T-helper 2 cell (primary cell): ENCODE measurements at places on chromosomes 7 and 10.

GRCh38 chr7:1404898-1405548 is 54.2 kb downstream of the MICALL2 start:
- no peak for DNase-seq

DNA sequence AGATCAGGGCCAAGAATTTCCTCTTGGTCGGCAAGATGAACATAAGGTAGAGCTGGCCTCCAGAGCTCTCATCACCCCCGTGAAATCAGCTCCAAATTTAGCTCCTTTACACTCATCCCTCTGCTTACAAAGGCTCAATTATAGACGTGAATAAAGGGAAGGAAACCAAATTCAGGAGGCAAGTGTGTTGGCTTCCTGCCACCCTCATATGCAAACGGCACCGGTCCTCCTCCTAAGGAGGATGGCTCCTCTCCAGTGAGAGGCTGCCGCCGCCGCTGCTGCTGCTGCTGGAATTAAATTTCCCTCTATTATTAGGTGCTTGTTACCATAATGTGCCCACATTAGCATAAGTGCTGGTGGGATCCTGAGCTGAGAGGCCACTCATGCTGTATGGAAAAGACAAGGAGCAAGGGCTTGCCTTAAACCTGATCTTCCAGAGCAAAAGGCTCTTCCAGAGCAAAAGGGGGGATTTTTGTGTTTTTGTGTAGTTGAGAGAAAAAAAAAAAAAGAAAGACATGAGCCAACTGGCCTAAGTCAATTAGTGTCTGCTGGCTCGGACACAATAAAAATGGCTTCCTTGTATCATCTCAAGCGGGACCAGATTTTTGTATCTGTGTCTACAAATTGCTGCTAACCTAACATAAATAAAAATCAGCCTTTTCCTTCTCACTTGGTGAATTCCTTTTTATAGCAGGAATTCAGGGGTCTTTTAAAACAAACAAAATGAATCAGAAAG is 68.4 kb downstream of the CDHR3 start:
- no peak for DNase-seq

DNA sequence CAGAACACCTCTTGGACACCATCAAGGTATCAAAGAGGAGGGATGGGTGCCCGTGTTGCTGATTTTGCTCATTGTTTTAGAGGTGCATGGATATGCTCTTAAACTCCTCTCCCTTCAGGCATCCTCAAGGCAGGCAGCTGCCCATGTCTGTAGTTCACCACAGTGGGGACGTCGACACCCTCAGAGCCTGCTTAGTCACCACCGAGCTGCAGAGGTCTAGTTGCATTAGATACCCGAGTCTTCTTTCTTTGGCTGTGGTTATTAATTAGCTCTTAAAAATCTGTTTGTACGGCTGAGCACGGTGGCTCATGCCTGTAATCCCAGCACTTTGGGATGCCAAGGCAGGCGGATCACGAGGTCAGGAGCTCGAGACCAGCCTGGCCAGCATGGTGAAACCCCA is 24.7 kb upstream of the TSPAN13 start:
- no peak for DNase-seq

- DNase-seq: peak; percentile 97
Measured at GRCh38 chr10:71850743-71851464, at the start of gene PSAP. Gene PSAP, minus strand, starts transcription at chr10:71851251. Its CDS starts 30 bp downstream, at chr10:71851221.

DNA sequence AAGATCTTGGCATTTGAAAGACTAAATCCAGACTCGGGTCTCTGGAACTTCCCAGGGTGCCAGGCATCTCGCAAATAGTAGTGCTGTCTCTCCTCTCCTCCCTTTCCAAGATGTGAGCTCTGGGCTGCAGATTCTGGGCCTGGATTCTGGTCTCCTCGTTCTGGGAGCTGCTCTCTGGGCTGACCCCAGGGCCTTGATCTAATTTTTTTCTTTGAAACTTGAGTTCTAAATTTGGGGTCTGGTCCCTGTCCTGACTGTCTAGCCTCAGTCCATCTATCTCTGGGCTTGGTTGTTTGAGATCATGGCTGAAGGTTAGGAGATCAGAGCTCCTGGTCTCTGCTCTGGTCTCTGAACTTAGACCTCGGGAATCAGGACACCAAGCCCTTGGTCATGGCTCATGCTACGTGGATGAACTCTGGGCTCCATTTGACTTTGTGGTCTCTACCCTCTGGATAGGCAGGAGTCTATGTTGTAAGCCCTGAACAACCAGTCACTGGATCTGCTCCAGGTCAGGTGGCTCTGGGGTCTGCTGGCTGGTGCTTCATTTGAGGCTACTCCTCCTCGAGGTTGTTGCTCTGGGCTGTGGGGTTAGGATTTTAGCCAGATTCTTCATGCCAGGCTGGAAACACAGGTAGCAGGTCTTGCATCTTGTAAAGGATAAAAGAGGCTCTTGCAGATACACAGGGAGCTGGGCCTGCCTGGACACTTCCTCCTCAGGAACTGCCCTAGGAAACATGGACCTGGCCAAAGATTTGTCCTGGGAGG is 8.0 kb upstream of the MBL2 start:
- no peak for DNase-seq

- DNase-seq: no peak
Measured at GRCh38 chr10:69957886-69958555, 94.6 kb upstream of the MACROH2A2 start.

- no peak for DNase-seq
Measured at GRCh38 chr7:114413761-114414155, 857 bp upstream of the FOXP2 start.

DNA sequence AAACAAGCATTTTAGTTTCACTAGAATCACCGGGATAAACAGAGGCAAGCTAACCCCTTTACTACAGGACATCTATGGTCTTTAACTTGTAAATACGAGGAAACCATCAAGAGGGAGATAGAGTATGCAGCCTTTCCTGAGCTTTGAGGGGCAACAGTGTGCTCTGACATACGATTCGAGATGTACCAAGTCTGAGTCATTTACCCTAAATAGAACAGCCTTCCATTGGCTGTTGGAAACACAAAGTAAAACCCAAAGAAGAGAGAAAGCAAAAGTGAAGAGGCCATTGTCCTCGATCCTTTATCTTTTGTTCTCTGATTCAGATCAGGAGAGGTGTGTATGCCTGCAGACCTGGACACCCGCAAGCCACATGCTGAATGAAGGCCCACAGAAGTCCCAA is 289.5 kb downstream of the KCNMA1 start:
- no peak for DNase-seq

DNA sequence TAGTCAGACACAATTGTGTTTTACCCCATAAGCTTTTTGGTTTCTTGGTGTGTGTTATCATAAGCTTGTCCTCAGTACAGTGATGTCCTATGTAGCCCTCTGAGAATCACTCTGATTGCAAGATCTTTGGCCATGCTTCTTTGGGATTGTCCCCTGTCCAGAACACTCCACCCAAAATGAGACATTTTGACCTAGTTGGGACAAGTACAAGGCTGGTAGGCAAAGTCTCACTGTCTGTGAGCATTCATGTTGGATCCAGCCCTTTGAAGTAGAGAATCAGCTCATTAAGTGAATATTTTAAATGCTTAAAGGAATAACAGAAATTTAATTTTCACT is 28.9 kb upstream of the PCGF5 start:
- no peak for DNase-seq
